Fibroblast of skin of back (primary cell): ENCODE measurements at places on chromosomes 13 and 19.

- no peak for DNase-seq
These were observed 316.4 kb downstream of the GPC5 start for GRCh38 chr13:91714855-91715254.

DNA sequence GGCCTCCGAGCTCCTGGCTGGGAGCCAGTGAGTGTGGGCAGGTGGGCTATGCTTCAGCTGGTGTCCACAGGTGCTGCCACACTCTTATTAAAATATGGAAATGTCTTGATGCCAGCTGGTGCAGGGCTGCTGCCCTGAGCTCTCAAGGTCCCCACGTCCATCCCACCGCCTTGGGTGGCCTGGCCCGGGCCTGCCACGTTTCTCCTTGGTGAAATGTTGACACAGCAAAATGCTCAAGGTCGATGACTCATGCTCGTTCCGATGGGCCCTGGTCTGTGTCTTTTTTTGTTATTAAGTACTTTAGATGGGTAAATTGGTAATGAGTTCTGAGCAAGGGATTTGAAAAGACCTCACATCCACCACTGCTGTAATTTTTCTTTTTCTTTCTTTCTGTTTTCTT is 524.7 kb downstream of the MYO16 start:
- DNase-seq = no peak

GRCh38 chr19:12800923-12801465 is 606 bp downstream of the PRDX2 start:
- no peak for DNase-seq

GRCh38 chr19:35639863-35640262 is 1.7 kb upstream of the ETV2 start:
- DNase-seq = no peak
